ENCODE measurements at places on chromosomes 2 and 18. TPM values are rescaled to one million over a fixed set of nuclear protein-coding genes. Genes with fewer than 3 reads are reported as not detected.

GKN1 gene
- not detected for total RNA-seq

PDE1A gene
- not detected for total RNA-seq

TFCP2L1 gene
- not detected for total RNA-seq

DUSP11 gene
- total RNA-seq = 44.5 TPM

RNF152 gene
- total RNA-seq = 1.7 TPM

ZC3H6 gene
- 11.8 TPM for total RNA-seq

GRCh38 chr2:108139521-108139920 is 100.2 kb upstream of the SULT1C3 start:
- no peak for DNase-seq

- no peak for DNase-seq
Measured at GRCh38 chr2:239675826-239676715, 275.3 kb upstream of the HDAC4 start.

- no peak for DNase-seq
Measured at GRCh38 chr2:152894051-152894450, 175.6 kb downstream of the ARL6IP6 start.

DNA sequence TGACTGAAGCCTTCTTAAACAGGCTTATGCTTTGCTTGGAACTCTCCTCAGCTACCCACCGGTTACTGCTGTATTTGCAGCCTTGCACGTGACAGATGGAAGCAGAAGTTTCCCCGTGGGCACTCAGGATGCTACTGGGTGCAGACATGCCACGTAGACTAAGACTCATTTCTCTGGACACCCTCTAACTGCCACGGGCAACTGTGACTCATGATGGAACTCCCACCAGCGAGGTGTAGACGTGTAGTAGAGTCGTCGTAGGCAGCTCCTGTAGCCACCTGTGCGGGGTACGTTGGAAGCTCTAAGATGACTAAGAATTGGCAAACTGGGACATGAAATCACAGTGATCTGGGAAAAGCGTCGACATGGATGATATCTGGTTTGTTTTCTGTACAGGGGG is 27.5 kb downstream of the TSHZ1 start:
- no peak for DNase-seq

DNA sequence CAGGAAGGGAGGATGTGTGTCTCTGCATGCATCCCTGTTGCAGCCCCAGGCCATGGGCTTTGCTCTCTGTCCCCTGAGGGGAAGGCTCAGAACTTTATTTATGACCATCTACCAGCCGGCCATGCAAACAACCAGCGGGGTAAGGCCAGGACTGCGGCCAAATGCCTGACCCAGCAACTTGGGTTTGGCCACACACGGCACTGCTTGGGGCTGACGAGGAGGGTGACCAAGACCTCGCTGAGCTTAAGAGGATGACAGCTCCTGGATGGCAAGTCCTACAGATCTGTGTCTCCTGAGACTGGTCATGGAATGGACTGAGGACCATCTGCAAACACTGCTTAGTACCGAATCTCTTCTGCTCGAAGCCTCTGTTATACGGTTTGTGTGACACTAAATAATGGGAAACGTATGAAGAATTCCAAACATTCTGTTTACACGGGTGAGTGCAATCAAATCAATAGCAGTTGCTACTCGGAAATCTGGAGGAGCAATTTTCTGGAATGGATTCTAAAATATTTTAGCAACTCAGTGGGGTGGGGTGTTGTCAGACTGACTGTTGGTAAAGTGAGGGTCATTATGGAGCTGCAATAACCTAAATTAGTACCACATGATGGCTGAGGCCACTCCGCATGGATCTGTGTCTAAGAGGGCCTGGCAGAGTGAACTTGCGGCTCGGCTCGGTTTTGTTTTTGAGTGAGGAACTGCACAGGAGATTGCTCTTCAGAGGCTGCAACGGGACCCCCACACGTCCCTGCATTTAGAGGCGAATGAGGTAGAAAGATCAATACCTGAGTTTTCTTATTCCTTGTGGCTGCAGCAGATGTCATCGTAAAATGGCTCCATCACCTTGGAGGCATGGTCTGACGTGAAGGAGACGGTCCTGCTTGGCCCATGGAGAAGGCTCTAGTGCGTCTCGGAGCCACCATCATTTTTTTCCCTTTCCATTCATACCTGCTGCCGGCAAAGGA is 26.6 kb downstream of the TMEM18 start:
- DNase-seq = no peak

DNA sequence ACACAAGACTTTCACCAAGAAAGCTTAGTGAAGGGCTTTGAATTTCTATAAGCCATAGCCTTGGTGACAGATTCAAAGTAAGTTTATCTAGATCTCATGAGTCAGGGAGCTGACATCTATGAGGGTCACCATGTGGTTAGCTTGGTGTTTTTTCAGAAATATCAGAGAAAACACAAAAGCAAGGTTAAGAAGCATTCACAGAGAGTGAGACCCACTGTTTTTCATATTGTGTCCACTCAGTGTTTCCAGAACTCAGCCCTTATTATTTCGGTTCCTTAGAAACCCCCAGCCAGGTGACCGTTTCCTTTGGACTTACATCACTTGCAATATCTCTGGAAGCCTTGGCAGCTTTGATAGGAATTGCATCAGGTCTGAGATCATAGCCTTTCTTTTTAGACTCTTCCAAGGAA is 76.6 kb downstream of the NEB start:
- DNase-seq = no peak

GRCh38 chr2:34143149-34143548 is 544.0 kb upstream of the FAM98A start:
- no peak for DNase-seq

DNA sequence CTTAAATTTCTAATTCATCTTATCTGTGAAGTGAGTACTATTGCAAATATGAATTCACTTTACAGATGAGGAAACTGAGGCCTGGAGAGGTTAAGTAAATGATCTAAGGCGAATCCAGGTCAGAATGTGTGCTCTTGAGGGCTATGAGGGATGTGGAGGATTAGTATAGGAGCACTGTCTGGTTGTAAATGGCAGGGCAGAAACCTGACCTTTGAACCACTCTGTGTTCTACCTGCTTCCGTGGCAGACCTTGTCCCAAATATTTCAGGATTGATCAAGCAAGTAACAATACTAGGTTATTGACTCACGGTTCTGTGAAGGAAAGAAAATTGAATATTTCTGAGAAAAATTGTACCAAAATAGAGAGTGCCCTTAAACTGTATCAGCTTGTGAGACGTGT is 74.7 kb downstream of the PTPRM start:
- no peak for DNase-seq

DNA sequence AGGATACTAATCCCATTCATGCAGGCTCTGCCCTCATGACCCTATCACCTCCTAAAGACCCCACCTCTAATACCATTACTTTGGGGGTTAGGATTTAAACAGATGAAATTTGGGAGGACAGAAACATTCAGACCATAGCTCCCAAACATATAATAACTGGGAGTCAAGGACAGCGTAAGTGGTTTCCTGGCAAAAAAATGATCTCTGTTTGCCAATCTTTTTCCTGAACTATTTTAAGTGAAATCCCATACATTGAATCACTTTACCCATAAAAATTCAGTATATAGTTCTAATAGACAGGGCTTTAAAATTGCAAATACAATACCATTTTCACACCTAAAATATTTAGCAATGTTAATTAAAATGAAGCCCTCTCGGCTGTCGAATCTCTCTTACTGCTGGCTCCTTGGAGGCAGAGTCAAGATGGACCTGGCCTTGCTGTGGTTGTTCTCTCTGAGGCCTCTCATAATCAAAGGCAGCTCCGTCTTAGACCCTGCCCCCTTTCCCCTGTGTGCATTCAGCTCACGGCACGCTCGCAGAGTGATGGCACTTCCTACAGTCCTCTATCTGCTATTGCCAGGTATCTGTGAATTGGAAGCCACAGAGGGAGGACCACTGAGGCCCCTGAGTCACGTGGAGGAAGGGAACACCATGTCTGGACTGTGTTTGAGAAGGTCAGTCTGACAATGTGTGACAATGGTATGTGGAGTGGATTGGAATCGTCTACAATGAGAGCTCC is 132.3 kb downstream of the UXS1 start:
- DNase-seq = no peak

DNA sequence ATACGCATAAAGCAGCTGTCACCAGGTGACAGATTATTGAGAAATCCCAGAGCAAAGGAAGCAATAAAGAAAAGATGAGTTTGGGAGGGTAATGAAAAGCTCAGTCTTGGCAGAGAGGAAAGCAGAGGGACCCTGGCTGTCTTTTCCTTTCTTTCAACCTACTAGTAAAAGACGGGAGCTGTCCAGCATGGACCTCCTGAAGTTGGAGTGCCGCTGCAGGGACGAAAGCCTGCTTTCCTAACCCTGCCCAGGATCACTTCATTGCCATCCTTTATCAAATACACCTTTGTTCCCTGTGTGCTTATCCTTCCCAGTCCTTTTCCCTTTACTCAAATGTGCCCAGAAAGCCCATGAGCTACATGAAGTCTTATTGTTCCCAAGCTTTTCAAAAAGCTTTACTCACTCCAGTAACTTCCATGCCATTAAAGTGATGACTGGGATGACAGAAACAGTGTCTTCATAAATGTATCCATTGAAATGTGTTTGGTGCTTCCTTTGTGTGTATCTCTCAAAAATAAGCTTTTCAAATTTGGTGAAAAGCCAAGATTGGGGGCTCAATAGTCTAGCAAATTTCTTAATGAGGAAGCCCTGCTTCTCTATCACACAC is 3.7 kb upstream of the SPR start:
- no peak for DNase-seq
